Fibroblast of skin of abdomen (primary cell): ENCODE measurements at places on chromosomes 11 and 22.

DNA sequence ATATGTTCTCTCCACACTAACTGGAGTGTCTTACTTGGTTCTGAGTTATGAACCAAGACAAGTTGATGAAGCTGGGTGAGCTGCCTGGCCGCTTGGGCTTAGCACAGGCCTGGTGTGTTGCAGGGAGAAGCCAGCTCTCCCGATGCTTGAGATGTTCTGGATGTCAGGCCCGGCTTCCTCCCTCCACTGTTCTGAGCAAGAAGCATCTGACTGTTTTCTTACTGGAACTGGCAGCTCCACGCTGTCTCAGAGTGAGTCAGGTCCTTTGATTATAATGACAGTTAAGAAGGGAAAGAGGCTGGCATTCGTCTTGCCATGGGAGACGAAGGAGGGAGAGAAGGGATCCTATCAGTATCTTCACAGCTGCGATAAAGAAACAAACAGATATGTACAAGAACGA, 46.5 kb upstream of the CRTAM start:
- no peak for DNase-seq

DNA sequence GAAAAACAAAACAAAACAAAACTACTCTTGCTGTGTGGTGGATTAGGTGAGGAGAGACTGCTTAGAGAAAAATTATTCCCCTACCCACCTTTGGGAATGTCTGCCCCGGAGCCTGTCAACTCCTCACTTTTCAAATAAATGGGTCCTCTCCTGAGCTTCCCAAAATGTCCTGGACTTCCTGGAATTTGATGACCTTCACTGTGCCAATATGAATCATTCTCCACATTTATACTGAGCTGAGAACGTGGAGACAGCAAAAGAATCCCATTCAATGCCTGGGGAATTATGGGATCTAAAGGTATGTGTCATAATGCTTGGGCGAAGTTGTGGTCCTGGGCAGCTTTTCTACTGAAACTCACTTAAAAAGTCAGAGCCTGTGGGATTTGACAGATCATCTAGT, 136.8 kb downstream of the KIF18A start:
- peak; percentile 56 for DNase-seq

DNA sequence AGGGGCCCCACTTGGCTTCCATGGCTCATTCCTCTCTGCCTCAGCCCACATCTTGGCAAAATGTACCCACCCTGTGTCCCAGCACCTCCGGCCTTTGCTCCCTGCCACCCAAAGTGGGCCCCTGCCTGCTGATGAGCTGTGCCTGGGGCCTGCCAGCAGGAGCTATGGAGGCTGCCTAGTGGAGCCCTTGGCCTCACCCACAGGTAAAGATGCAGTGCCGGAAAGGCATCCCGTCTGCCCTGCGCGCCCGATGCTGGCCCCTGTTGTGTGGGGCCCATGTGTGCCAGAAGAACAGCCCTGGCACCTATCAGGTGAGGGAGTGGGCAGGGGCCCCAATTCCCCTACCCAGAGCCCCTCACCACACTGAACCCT, 1.3 kb downstream of the TBC1D10C start:
- DNase-seq, result no peak

GRCh38 chr11:24043842-24044241, 453.0 kb upstream of the LUZP2 start:
- no peak for DNase-seq

GRCh38 chr11:57391539-57391938, 1.1 kb upstream of the PRG2 start:
- no peak for DNase-seq

DNA sequence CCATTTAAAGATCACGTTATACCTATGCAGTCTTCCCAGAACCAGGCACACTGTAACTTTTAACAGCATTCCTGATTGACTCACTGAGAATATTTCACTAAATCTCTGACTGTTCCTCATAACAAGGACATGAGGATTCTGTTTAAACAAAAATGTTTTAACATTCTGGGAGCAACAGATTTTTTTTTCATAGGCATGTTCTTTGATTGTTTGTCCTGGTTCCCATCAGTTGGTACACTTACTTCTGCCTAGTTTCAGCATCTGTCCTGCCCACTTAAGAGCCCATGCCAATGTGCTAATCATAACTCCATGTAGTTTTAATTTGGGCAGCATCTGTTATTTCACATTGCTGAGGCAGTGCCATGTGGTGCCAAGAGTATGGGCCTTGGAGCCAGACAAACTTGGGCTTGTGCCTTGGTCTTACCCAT, 138.5 kb upstream of the CTSC start:
- peak; percentile 55 for DNase-seq
